Brain pericyte (primary cell): ENCODE measurements at places on chromosomes 4 and X.

- DNase-seq = no peak
Measured at GRCh38 chr4:7785017-7785416, 154.6 kb downstream of the AFAP1 start.

GRCh38 chrX:56268888-56269287 is 36.7 kb downstream of the KLF8 start:
- DNase-seq = no peak

- DNase-seq = no peak
Measured at GRCh38 chr4:16250661-16251365, 24.5 kb upstream of the TAPT1 start.

DNA sequence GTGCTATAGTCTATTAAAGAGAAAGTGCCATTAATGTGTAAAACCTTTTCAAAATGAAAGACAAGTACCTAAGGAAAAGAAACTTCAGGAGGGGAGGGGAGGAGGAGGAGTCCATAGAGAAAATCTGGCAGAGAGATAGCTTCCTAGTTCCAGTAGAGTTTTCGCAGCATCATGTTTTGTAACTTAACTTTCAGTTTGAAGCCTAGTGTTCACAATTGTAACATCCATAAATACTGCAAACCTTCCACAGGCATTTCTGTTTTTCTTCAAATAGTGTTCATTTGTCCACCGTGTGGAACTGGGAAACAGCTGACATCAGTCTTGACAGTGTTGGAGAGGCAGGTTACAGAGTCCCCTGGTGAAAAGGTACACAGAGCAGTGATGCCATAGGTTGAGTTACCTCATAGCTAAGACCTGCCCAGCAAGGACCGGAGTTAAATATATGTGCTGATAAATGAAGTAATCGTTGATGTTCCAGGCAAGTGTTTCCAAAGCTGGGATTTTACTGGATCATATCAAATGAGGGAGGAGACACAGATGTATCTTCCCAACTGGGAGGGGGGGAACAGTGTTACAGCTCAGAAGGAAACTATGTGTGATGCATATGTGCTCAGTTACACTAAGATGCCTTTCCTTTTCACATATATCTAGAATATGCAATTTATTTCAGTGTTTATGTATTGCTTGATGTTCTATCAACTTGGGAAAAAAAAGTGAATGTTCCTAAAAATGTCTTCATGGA is 369.5 kb upstream of the FAM241A start:
- DNase-seq = no peak

GRCh38 chrX:23938690-23939089 is 30.9 kb downstream of the CXorf58 start:
- DNase-seq = no peak

GRCh38 chr4:163613383-163613782 is 118.9 kb downstream of the TMA16 start:
- DNase-seq = no peak

GRCh38 chrX:8084006-8084405 is 87.1 kb downstream of the VCX2 start:
- DNase-seq = no peak

DNA sequence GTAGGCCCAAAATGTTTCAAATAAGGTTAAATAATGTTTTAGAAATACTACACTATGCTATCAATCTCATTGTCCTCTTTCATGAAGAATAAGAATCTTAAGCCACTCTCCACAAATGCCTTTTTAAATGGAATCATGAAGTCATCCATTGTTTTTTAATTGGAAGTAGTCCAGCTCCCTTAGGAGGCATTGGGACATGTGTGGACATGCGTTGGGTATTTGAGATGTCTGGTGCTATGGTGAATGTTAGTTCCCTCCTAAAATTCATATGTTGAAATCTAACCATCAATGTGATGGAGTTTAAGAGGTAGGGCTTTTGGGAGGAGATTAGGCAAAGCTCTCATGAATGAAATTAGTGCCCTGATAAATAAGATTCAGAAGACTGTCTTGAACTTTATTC is 289.0 kb downstream of the C4orf33 start:
- no peak for DNase-seq

DNA sequence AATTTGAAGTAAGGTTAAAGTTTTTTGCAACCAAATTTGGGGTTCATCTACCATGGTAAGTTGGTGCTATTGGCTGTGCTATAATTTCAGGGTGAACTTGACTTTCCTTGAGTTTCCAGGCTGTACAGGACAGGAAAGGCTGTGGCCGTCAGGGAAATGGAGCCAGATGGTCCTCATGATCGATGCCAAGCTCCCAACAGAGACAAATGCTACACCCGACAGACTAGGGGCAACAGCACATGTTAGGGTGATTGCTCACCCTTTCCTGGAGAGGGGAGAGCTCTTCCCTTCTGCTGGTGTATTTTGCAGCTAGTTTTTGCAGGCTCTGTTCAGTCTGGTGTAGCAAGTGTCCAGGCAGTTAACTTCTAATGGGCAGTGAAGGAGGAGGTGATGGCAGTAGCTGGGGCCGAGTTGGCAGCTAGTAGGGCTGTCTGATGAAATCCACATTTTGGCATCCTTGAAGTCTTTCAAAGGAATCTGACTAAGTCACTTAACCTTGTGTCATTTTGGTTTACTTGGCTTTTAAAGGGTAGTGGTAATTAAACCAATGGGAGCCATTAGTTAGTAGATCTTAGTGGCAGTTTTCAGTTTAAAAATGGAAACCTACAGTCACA is 47.8 kb downstream of the GAB1 start:
- no peak for DNase-seq

- DNase-seq = no peak
Measured at GRCh38 chr4:47736555-47736954, 101.3 kb downstream of the CORIN start.

- no peak for DNase-seq
Measured at GRCh38 chrX:136170139-136170800, 22.9 kb downstream of the FHL1 start.

- DNase-seq = no peak
Measured at GRCh38 chr4:158193171-158193749, 17.0 kb upstream of the TMEM144 start.

DNA sequence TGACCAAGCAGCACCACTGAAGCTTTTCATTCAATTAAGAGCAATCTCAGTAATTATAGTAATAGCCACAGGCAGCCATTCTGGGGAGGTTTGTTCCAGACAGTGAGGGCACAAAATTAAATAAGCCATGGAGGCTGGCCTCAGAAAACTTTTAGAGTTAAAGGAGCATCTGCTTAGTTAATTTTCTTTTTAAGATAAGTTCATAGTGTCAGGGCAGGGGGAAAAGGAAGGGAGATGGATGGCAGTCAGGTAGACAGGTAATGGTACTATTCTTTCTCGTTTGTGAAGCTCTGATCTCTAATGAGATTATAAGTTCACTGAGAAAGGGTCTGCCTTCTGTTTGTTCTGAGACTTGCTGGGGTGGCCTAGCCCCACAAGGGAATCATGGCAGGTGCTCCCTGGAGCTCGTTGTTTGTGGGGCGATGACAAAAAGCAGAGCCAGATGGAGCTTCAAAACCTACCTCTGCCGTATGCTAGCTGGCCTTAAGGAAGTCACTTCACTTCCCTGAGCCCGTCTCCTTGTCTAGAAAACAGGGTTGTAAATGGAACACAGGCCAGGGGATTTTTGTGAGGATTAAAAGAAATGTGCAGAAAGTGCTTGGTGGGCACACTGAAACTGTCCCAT is 44.6 kb upstream of the FGFBP2 start:
- no peak for DNase-seq
